ENCODE measurements at places on chromosomes 12 and 14.

- DNase-seq = peak; percentile 58
Measured at GRCh38 chr12:96195845-96196451, 1.8 kb downstream of the ELK3 start.

DNA sequence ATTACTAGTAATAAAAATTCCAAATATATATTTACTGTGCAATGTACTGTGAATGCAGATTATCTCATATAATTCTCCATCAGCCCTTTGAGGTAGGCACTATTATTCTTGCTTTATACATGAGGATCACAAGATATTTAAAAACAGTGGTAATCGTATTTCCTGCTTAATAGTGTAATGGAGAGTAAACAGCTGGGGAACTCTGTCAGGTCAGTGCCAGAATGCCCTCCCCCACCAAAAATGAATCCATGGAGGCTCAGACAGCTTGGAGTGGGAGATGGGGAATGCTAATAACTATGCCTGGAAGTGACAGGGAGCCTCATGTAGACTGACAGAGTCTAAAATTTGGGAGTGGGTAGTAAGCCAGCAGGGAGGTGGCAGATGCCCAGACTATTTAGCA, 153.6 kb downstream of the PAH start:
- DNase-seq = no peak

GRCh38 chr12:4268329-4269181, 5.0 kb upstream of the CCND2 start:
- DNase-seq = peak; percentile 68

- no peak for DNase-seq
Measured at GRCh38 chr12:46402941-46403718, 30.6 kb upstream of the SLC38A2 start.

- DNase-seq = no peak
Measured at GRCh38 chr12:4432878-4433744, 12.5 kb downstream of the FGF6 start.

DNA sequence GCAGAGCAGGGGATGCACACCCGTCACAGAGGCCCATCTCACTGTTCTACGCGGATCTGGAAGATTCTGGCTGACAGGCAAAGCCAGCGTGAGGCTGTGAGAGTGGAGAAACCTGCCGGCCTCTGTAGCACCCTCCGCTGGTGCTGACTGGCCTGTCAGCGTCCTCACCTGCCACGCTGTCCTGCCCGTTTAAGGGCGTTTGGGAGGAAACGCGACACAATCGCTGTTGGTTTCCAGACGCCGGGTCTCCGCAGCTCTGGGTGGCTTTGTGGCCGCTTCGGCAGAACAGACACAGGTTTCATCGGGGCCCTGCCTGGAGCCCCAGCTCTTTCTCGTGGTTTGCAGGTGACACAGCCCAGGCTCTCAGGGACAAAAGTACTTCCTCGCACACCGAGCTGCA, 70.6 kb downstream of the NOC4L start:
- no peak for DNase-seq

- no peak for DNase-seq
Measured at GRCh38 chr14:97854918-97855317, 1057.7 kb downstream of the VRK1 start.

DNA sequence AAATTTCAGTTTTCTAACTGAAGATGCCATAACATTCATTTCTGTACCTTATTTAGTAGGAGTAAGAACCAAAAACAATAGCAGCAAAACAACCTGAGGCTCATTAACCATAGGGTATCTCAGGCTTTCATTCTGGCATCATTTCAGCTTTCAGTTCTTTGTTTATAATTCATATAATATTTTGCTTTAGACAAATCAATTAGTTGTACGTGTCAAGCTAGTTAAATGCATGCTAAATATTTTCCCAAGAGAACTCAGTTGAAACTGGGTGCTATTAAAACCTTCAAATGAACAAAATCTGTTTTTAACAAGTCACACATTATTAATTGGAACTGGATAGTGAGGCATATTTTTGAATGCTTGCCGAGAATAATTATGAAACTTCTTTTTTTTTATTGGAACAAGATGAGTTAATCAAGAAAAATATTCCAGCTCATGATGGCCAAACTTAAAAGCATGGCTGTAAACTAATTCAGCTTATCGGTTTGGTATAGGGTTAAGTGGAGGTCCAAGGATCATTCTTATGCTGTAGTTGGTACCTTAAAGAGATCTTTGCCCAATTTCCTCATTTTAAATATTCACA, 442.7 kb downstream of the BTG1 start:
- DNase-seq = no peak

DNA sequence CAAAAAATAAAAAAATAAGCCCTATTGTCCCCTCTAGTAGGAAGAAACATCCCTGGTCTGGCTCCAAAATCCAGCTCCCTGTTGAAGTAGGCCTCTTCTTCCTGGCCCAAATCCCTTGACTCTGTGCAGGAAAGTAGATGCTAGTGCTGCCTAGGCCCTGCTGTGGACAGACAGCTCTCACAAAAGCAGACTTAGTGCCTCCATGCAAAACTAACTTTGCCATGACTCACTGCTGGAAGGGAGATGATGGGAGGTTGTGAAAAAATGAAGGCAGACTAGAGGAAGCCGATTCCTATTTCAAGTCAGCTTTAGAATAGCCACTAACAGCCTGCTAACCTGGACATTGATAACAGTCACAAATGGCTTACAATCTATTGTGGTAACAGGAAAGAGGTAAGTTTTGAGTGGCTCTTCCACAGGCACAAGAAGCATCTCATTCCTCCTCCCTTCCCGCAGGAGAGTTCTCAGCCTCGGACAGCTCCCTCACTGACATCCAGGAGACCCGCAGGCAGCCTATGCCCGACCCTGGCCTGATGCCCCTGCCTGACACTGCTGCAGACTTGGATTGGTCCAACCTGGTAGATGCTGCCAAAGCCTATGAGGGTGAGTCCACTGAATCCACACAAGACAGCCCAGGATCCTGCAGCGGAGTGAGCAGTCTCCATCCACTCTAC, 198.9 kb upstream of the RGS6 start:
- no peak for DNase-seq
